ENCODE measurements at places on chromosomes 16 and 17. TPM values are rescaled to one million over a fixed set of nuclear protein-coding genes. Genes with fewer than 3 reads are reported as not detected.

TLCD1 gene
- polyA plus RNA-seq, result 8.8 TPM

DNA sequence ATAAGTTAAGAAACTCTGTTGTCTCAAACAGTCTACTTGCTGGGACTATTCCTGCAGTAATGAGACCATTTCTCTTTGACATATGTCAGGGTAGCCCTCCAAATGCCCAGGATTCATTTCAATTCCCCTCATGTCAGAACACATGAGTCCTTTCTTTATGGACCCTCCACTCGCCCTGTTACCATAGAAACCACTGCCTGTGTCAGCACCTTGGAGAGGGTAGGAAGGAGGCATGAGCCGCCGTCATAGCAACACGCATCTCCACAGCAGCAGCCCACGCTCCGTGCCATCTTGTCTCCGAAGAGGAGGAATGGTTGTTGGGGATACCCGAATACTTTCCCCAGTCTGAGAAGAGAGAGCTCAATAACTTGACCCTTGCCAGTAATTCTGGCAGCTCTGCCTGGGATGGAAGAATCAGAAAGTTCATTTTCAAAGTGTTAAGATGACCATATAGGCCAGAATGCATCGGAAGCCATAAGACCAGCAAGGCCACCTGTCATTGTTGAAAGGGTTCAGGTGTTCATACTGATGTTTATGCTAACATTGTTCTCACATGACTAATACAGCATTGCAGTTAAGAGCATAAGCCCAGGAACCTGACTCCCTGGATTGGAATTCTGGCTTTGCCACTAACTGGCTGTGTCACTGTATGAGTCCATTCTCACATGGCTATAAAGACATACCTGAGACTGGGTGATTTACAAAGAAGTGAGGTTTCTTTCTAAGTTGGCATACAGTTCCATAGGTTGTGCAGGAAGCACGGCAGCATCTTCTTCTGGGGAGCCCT lies 141.3 kb downstream of the ABCC12 start:
- no peak overlapping the region for H3K27ac ChIP-seq
- no peaks in the 10 kb centered on the region for H3K27me3 ChIP-seq
- DNase-seq, result no peak
- no peaks in the 10 kb centered on the region for H3K36me3 ChIP-seq
- no peak overlapping the region for H3K4me3 ChIP-seq
- no peaks in the 10 kb centered on the region for H3K4me1 ChIP-seq

NACA2 gene
- 0.08 TPM for polyA plus RNA-seq

DNA sequence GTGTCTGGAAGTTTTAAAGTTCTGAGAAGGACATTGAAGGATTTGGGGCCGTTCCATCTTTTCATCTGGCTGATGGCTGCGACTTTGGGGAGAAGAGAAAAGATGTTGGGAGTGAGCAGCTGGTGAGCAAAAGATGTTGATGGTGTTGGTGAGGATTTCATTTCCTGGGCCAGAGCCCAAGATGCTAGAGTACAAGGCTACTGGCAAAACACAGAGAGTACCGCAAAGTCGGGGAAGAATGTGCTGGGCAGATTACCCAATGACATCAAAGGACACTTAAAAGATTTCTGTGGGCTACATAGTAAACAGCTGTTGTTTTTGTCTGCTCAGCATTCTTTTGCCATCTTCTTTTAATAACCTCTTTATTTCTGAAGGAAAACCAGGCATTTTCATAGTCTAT lies 49.4 kb upstream of the GAS7 start:
- no peaks in the 10 kb centered on the region for H3K4me1 ChIP-seq
- no peaks in the 10 kb centered on the region for H3K27me3 ChIP-seq
- DNase-seq, result no peak
- H3K4me3 ChIP-seq, result no peak overlapping the region

DNA sequence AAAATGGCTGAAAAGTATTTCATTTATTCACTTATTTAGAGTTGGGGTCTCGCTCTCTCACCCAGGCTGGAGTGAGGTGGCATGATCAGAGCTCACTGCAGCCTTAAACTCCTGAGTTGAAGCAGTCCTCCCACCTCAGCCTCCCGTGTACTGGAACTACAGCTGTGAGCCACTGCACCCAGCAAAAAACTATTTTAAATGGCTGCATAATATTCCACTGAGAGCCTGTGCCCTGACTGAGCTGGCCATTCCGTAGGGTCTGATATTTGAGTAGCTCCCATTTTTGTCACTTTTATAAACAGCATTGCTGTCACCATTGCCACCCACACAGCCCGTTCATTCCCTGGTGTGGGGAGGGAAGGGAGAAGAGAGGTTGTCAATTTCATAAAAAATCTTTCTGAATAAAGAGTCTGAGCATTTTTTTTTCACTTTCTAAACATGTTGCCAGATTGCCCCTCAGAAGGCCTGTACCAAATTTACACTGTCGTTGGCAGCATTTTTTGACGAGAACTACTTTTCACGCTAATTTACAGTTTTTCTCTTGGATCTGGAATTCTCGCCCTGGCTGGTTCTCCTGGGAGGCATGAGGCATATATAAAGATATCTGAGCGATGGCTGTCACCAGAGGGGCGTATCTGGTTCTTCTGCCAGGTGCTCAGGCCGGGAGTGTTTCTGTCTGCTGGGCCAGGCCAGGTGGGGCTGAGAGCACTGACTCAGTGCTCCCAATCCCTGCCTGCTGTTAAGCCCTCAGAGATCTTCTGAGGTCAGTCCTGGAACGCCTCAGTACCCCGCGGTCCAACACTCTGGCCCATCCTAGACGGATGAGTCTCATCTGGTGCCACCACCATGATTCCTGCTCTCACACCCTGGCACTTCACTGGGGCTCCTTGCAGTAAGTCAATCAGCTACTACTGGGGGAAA lies 7.2 kb upstream of the KIFC3 start:
- H3K36me3 ChIP-seq, result no peaks in the 10 kb centered on the region
- peaks cover 21% of the 10 kb centered on the region for H3K4me1 ChIP-seq
- H3K27ac ChIP-seq, result peak overlapping the region; percentile 89
- no peak overlapping the region for H3K4me3 ChIP-seq
- H3K27me3 ChIP-seq, result no peaks in the 10 kb centered on the region

GRCh38 chr16:80317599-80318037 lies 223.2 kb upstream of the DYNLRB2 start:
- no peak for DNase-seq
- H3K4me3 ChIP-seq, result no peak overlapping the region
- no peak overlapping the region for H3K27ac ChIP-seq
- no peaks in the 10 kb centered on the region for H3K27me3 ChIP-seq
- no peaks in the 10 kb centered on the region for H3K4me1 ChIP-seq
- H3K36me3 ChIP-seq, result no peaks in the 10 kb centered on the region

All from liver (tissue), 10 donors.